Activated naive CD8-positive, alpha-beta T cell treated with anti-CD3 and anti-CD28 coated beads, Interleukin-2, amount 10 ng/mL, durations not matched to agents 7 days and 5 days (primary cell): ENCODE measurements at places on chromosomes 6 and 20. TPM values are rescaled to one million over a fixed set of nuclear protein-coding genes. Genes with fewer than 3 reads are reported as not detected.

Gene HDDC2
- total RNA-seq: 61.3 TPM

- H3K4me1 ChIP-seq: no peaks in the 10 kb centered on the region
- H3K36me3 ChIP-seq: no peaks in the 10 kb centered on the region
- DNase-seq: no peak
- no peak overlapping the region for H3K4me3 ChIP-seq
- H3K27me3 ChIP-seq: peaks cover 6% of the 10 kb centered on the region
- H3K27ac ChIP-seq: no peak overlapping the region
Observed at GRCh38 chr20:4837760-4838159, 116.1 kb downstream of the PRND start.

GRCh38 chr6:150813319-150813992 is 52.0 kb upstream of the MTHFD1L start:
- peaks cover 6% of the 10 kb centered on the region for H3K27me3 ChIP-seq
- DNase-seq: no peak
- H3K36me3 ChIP-seq: no peaks in the 10 kb centered on the region
- H3K4me1 ChIP-seq: no peaks in the 10 kb centered on the region

DNA sequence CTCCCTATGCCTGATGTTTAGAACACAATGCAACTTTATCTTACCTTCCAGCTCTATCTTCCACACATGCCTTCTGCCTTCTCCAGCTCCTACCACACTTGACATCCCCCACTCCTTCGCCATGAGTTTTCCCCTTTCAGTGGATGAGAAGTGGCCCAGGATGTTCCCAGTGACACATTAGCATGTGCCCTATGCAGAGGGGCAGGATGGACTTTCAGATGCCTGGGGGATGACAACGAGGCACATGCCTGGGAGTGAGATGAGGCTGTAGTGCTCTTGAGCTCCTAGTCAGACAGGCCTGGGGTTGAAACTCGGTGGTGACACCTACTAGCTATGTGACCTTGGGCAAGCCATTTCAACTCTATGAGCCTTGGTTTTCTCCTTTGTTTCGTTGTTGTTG is 20.1 kb upstream of the SLC32A1 start:
- no peak overlapping the region for H3K27ac ChIP-seq
- H3K4me3 ChIP-seq: no peak overlapping the region
- DNase-seq: no peak

- DNase-seq: no peak
- peaks cover 18% of the 10 kb centered on the region for H3K27me3 ChIP-seq
- H3K4me1 ChIP-seq: no peaks in the 10 kb centered on the region
- H3K4me3 ChIP-seq: no peak overlapping the region
Observed at GRCh38 chr6:56922645-56923044, 32.3 kb upstream of the BEND6 start.

DNA sequence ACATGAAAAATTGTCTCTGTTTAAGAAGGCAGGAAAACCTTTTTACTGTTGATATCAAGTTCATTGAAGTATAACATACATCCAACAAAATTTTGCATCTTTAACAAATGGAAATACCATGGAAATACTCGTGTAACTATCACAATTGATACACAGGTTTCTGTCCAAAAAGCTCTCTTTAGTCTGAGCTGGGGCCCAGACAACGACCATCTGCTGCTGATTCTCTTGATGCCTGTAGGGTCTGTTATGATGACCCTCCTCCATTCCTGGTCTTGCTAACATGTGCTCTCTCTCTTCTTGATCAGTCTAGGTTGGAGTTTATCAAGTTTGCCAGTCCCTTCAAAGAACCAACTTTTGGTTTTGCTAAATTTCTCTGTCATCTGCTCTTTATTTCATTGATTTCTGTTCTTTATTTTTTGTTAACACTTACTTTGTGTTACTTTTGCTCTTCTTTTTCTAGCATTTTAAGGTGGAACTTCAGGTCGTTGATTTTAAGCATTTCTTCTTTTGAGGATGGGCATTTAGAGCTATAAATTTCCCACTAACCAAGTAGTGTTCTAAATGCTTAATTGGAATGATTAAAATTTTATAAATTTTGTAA is 116.8 kb downstream of the PSMB1 start:
- peaks cover 1% of the 10 kb centered on the region for H3K36me3 ChIP-seq
- peaks cover 2% of the 10 kb centered on the region for H3K4me1 ChIP-seq
- no peak overlapping the region for H3K27ac ChIP-seq
- peaks cover 10% of the 10 kb centered on the region for H3K27me3 ChIP-seq
- no peak overlapping the region for H3K4me3 ChIP-seq

DNA sequence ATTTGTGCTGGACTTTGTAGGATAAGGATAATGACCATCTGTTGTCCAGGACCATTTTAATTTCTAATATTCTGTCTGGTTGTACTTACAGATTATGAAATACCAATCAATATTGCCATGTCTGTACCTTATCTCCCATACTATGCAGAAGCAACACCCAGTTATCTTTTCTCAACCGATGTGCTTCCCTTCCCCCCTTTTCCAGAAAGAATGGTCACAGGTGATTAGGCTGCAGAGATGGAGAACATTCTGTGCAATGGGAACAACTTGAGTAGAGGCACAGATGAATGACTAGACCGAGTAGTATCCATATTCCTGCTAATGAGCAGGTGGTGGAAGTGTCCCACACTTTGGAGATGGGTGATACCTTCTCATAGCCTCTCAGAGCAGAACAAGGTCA is 10.5 kb downstream of the RALY start:
- DNase-seq: no peak
- H3K4me3 ChIP-seq: no peak overlapping the region
- H3K27me3 ChIP-seq: no peaks in the 10 kb centered on the region
- no peak overlapping the region for H3K27ac ChIP-seq
- H3K36me3 ChIP-seq: peaks cover 38% of the 10 kb centered on the region
